Natural killer cell treated with Interleukin-12 subunit alpha and Interleukin-12 subunit beta and Interleukin-15 and Interleukin-18, amount 100 ng/mL, for 72 hours (primary cell): ENCODE measurements at places on chromosomes 1 and 21.

GRCh38 chr1:12208764-12209494 is 20.9 kb upstream of the VPS13D start:
- peak; percentile 76 for DNase-seq

GRCh38 chr1:27755865-27756264 is 17.2 kb upstream of the STX12 start:
- DNase-seq: no peak

DNA sequence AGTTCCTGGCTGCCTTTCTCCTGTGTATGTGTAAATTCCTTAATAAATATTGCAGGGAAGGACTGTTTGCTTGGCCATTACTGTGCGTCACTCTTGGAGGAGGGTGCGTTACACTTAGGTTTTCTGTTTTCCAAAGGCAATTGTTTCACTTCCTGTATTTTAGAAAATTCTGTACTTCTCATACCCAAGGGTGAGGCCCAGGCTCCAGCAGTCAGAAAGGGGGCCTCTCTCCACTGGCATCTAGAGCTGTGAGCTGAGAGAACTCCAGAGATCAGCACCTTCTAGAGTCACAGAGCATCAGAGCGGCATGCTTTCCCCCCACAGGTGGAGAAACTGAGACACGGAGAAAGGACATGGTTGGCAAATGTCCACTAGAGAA is 27.0 kb upstream of the ZFP69B start:
- no peak for DNase-seq

DNA sequence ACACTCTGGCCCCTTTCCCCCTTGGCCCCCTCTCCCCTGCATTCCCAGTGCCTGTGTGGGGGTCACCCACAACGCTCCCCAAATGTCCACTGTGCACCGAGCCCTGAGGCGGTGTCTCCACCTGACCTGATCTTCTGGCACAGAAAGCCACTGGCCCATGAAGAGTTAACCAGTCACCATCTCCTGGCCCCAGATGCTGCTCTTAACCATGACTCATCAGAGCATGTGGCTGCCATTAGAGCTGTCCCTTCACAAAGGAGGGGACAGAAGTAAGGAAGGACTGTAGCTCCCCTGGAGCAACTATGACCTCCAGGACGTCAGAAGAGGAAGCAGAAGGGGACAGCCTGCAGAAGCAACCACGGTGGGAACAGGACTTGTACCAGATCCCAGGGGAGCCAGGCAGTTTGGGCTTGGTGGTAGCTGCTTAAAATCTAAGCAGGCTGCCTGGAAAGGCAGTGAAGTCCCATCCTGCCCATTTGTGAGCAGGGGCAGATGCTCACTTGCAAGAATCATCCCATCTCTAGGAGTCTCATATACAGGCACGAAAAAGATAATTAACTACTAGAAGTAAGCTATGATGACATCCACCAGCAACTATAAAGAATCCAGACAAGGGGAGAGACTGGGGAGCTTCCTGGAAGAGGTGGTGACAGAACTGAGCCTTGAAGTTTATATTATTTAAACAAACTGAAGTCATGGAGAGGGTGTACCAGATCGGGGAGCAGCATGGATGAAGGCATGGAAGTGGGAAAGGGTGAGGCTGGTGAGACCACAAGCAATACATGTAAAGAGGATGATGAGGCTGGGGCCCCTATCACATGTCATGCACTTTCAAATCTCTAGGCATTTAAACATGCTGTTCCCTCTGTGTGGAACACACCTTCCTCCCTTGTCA is 1.1 kb upstream of the TTC39A start:
- DNase-seq: no peak

GRCh38 chr21:17554679-17555465 is 42.0 kb downstream of the CXADR start:
- no peak for DNase-seq

GRCh38 chr1:11741919-11742558 is 6.1 kb downstream of the AGTRAP start:
- no peak for DNase-seq

DNA sequence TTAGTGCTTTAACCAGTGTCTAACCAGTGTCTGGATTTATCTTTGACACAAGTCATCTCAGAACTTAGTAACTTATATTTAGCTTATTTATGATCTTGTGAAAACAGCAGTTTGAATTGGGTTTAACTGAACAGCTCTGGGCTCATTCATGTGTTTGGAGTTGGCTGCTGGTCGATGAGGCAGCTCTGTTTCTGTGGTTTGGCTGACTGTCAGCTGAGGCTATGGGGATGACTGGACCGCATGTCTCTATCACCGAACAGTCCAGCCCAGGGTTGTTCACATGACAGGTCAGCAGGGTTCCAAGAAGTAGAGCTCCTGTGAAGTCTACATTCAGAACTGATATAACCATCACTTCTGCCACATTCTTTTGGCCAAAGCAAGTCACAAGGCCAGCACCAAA is 29.1 kb upstream of the C21orf91 start:
- DNase-seq: no peak

- no peak for DNase-seq
Measured at GRCh38 chr21:35138665-35139381, 89.7 kb upstream of the RUNX1 start.

GRCh38 chr1:157198619-157199420 is 60.6 kb upstream of the ETV3 start:
- no peak for DNase-seq

DNA sequence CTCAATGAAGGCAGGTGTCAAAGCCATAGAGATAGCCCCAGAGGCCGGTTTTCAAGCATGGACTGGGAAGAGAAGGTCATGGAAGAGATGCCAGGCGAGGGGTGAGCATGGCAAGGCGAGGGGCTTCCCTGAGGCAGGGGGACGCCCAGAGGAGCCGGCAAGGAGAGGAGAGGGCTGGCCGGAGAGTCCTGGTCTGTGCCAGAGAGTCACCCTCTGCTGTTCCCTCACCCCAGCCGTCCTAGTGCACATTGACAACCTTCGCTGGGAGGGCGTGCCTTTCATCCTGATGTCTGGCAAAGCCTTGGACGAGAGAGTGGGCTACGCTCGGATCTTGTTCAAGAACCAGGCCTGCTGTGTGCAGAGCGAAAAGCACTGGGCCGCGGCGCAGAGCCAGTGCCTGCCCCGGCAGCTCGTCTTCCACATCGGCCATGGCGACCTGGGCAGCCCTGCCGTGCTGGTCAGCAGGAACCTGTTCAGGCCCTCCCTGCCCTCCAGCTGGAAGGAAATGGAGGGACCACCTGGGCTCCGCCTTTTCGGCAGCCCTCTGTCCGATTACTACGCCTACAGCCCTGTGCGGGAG is 28.8 kb downstream of the H6PD start:
- peak; percentile 46 for DNase-seq

DNA sequence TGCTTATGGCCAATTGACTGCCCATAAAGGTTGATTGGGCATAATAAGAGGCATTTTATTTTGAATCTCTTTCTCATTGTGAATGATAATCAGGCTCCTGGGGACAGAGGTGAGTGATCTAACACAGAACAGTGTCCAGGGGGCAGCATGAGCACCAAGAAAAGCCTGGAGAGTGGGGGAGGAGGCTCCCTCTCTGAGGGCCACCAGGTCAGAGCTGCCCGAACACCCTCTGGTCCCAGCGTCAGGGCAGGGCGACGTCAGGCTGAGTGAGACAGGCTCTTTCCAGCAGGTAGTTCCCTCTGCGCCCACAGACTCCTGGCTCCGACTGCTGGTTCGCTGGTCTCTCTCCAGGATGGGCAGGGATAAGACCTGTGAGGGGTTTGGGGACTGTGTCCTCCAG is 250.2 kb upstream of the C1orf174 start:
- no peak for DNase-seq

DNA sequence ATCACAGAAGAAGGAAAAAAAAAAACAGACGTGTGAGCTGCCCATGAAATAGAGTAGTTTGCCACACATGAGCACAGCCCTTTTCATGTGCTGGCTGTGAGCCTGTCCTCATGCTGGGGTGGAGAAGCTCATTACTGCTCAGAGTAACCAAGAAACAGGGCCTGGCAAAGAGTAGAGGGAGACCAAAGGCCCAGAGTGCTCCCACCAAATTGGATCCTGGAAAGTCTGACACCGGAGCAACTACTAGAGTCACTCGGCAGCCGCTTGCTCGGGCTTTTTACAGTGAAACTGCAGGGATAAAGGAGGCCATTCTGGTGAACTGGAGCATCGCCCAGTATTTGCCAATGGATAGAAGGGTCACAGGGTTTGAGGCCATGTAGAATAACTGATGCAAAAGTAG is 64.4 kb upstream of the BARHL2 start:
- DNase-seq: no peak

DNA sequence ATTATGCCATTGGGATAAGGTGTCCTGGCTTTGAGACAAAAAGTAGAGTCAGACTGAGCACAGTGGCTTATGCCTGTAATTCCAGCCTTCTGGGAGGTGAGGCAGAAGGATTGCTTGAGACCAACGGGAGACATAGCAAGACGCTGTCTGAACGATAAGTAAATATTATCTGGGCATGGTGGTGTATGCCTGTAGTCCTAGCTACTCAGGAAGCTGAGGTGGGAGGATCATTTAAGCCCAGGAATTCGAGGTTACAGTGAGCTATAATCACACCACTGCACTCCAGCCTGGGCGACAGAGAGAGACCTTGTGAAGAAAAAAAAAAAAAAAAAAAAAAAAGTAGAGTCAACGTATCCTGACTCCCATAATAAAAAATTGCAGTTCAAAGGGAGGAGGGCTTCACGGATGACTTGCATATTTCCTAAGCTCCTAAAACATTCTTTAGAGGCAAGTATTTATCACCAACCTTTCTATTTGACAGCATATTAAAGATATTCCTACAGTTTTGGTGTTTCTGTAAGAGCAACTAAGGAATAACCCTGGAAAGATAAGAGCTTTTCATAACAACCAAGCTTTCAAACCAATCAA is 141.2 kb downstream of the SLC44A5 start:
- DNase-seq: no peak

- DNase-seq: no peak
Measured at GRCh38 chr1:29531596-29531995, 295.3 kb downstream of the PTPRU start.

DNA sequence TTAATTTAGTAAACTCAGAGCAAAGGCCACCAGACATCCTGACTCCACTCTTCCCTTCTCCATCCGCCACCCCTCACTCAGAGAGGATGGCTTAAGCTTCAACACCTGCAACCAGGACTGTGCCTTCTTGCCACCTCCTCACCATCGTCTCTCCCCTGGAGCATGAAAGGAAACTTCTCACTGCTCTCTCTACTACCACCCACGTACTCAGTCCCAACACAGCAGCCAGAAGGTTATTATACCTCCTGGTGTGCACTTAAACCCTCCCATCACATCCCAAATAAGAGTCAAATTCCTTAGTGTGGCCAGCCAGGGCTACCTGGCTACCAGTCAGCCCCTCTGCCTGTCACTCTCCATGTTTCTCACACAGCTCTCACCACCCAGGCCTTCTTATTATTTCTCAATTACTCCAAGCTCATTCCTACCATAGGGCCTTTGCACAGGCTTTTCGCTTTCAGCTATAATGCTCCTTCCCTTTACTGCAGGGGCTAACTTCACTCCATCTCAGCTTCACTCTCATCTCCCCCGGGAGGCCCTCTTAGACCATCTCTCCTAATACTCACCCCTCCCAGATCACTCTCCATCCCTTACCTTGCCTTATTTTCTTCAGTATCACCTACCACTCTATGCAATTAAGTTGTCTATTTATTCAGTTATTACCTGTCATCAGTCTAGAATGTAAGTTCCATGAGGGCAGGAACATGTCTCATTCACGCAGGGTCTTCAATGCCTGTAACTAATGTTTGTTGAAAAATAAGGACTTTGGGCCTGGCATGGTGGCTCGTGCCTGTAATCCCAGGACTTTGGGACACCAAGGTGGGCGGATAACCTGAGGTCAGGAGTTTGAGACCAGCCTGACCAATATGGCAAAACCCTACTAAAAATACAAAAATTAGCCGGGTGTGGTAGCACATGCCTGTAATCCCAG is 137.5 kb downstream of the TOMM20 start:
- no peak for DNase-seq

- no peak for DNase-seq
Measured at GRCh38 chr1:207486198-207486597, 9.8 kb upstream of the CR1 start.

DNA sequence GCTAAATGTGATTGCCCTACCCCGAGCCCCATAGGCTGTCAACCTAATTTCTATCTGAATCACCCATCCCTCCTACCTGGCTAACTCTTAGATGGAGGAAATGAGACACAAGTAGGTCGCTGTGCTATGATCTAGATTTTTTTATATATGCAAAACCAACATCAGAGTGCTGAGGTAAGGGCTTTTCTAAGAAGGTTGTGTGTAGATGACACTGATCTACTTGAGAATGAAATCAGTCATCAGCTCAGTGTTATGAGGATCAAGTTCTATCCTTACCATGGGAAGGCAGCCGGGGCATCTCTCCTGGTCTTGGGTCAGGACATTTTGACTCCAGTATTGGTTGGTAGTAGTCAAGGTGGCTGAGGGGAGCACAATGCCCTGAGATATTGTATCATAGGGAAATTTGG is 23.6 kb downstream of the SLAMF1 start:
- DNase-seq: no peak

- DNase-seq: no peak
Measured at GRCh38 chr1:230224101-230224960, 157.3 kb downstream of the GALNT2 start.

DNA sequence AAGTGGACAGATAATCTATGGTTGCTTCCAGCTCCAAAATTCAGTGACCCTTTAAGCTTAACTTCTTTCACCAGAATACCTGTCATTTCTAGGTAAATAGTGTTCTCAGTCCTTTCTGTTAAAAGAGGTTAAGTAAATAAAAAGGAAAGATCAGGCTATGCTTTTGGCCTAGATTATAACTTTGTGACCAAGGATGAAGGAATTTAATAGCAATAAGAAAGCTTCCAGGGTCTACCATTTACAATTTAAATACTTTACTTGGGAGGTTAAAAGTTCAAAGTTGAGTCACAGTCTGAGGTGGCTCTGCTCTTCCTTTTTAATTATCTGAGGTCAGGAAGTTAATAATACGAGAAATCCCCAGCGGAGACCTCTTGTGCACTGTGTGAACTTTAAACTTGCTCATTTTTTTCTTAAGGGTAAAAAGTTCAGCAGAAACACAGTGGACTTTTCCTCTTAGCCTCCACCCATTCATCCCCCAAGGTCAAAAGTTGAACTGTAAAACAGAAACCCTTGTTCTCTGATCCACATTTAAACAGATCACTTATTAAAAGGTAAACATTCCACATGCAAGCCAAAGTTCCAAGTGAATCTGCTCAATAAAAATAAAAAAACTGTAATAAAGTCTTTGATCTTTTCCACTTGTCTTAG is 187.1 kb downstream of the NRIP1 start:
- DNase-seq: no peak
